ENCODE measurements at places on chromosomes 13 and 19.

DNA sequence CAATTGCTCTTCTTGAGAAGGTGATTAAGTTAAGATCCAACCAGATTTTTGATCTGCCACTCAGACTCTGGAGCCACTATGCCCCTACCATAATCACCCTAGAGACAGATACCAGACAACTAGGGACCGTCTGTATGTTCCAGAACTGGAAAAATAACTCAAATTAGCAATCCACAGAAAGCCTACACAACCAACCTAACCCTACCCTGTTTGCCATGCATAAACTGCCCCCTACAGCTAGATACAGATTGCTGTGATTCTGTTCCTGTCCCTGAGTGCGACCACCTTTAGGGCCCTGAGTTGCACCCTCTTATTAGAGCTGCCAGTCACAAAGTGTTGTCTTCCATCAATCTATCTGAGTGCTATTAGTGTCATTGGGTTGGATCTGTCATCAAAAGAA is 929.8 kb upstream of the SLITRK1 start:
- no peak for DNase-seq

- DNase-seq: no peak
Measured at GRCh38 chr13:39401046-39401705, 201.8 kb downstream of the LHFPL6 start.

DNA sequence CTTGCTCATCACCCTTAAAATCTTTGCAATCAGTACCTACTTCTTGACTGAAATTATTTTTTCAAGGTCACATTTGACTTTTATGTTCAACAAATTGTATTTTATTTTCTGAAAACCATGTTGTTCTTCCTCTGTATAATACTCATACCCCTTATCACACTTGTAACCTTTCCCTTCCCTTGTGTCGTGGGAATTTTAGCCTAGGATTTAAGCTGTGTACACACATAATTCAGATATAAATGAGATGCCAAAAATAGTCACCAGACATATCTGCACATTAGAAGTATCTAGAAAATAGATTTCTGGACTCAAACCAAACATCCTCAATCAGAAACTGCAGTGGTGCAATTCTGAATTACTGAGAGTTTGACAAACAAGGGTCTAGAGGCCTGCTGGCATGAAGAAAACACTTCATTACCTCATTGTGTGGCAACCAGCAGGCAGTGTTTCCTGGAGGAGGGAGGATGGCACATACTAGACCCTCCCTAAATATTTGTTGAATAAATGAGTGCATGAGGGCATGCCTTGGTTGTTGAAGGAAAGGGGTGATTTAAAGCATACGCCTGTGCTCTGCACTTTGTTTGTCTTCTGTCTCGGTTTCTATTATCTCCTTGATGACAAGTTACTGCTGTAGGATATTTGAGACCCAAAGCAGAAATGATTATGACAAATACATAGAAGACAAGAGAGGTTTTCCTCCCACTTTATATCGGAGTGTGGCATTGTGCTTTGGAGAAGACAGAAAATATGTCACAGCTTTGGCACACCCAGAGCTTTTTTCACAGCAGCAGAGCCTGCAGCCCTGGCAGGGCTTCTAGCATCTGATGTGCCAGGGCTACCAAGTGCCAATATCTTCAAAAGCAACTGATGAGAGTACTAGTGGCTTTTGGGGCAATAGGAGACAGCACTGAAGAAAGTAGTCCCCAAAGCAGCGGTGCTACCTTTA is 881.1 kb downstream of the PCDH9 start:
- DNase-seq: no peak

GRCh38 chr13:93625536-93625935 is 398.9 kb downstream of the GPC6 start:
- no peak for DNase-seq

- DNase-seq: no peak
Measured at GRCh38 chr19:5968431-5969373, 9.2 kb downstream of the RANBP3 start.

DNA sequence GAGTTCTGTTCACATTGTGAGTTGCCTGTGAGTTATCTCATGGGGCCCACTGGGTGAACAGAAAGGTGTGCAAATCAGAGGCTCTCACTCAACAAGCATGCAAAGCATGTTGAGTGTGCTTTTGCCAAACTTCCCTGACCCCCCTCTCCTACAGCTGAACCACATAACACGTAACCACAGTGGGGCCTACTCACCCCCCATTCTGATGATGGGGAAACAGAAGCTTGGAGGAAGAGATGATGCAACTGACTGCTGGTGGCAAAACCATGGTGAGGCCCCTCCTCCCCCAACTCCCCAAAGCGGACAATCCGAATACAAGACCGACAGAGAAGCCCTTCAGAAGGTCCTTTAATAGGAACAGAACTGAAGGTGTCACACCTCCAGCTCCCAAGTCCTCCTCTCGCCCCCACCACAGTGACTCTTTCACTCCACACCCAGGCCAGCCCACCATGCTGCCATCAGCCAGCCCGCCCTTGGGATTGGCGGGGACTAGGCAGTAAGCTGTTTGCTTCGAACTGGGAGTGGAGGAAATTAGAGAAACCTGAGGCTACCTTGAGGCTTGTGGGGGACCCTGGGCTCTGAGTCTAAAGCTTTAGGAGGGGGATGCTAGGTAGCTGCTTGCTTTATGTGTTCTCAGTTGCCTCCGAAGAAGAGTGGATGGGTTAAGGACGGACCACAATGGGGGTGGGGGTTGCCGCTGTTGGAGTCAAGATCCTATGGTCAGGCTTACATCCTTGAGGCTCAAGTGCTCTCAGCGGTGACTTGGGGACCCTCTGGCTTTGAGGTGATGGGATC is 3.8 kb downstream of the ZNF784 start:
- DNase-seq: no peak

- no peak for DNase-seq
Measured at GRCh38 chr19:42850981-42851717, 28.4 kb downstream of the PSG1 start.
